ENCODE measurements at places on chromosomes 2 and 18.
A peak's percentile ranks its signal among the peaks of the same experiment; 100 is the strongest.

DNA sequence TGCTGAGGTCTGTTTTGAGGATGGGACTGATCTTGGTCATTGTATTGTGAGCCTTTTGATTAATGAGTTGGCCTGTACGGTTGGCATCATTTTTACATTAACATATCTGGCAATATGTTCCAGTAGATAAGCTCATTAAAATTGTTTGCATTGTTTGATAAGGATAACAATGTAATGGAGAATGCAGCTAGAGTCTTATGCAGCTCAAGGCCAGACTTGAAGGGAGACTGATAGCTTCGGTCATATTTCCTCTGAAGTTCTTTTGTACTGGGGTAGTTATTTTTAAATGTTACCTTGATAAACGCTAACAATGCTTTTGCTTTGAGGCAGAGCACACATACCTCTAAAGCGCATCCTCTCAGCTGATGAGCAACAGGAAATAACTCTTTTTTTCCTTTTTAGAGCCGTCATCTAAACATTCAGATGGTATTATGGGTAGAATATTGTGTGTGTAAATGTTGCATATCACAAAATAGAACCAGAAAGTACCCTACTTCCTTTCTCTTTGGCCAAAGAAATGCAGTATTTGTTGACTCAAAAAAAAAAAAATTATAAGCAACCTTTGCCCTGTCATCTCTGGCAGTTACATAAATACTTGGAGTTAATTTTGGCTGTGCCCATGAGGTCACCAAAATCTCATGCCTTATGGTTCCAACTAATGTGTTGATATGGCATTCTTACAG, 1.3 kb downstream of the MAPRE2 start:
- peak; percentile 48 for DNase-seq

GRCh38 chr18:13306583-13306982, 88.0 kb downstream of the LDLRAD4 start:
- DNase-seq = no peak

- DNase-seq = no peak
Observed at GRCh38 chr2:137847443-137847842, 116.8 kb upstream of the HNMT start.

GRCh38 chr18:51132256-51132935, 65.1 kb downstream of the MEX3C start:
- DNase-seq = no peak

DNA sequence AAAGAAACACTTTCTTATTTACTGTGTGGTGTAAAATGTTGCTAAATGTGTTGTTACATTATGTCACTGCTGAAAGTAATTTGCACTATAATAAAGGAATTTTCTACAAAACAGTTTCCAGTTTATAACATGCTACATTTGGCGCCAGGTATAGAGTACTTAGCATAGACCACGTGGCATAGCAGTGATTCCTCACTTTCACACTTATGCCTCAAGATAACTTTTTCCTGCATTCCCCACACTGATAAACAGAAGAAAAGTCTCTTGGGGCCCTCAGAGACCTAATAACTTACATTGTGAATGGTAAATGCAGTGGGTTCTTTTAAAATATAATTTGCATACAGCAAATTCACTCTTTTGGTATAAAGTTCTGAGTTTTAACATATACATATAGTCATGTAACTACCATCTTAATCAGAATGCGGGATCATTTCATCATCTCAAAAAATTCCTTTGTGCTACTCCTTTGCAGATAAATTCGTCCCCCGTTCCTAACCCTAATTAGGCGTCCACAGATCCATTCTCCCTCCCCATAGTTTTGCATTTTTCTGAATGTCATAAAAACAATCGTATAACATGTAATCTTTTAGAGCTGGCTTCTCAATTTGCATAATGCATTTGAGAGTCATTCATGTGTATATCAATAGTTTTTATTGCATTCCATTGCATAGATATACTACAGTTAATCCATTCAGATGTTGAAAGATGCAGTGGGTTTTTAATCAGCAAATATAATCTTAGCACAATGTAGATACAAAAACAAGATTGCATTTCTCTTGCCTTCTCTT, 7.5 kb downstream of the LGALSL start:
- no peak for DNase-seq

- peak; percentile 91 for DNase-seq
Observed at GRCh38 chr2:191571163-191571769, 106.7 kb upstream of the NABP1 start.

DNA sequence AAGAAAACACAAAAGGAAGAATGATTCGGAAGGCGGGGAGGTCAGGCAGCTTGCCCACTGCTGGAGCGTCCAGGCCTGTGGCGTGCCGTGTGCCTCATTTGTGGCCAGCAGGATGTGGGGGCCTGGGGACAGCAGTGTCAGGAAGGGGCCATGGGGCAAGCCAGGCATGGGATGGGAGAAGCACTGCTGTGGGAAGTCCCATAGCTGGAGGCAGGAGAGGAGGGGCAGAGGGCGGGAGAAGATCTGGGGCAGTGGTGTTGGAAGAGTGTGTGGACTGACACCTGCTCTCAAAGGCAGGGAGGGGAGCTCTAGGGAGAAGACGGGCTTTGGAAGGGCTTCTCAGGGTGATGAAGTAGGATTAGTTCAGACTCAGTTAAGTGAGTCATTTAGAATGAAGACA, 133.7 kb downstream of the ACOXL start:
- DNase-seq = no peak

GRCh38 chr2:1051075-1051474, 100.4 kb downstream of the SNTG2 start:
- no peak for DNase-seq

- no peak for DNase-seq
Observed at GRCh38 chr2:94999431-94999883, 26.1 kb upstream of the MAL start.

Data from suppressor macrophage treated with lipopolysaccharide for 1 hour (primary cell).